ENCODE measurements at places on chromosomes 13 and 19. TPM values are rescaled to one million over a fixed set of nuclear protein-coding genes. Genes with fewer than 3 reads are reported as not detected.

Gene IQCN
- total RNA-seq, result 3.3 TPM

Gene HSPB6
- total RNA-seq, result 0.38 TPM

GRCh38 chr19:17332677-17333581, 1.7 kb downstream of the ANO8 start:
- H3K27ac ChIP-seq, result no peak overlapping the region
- H3K27me3 ChIP-seq, result no peaks in the 10 kb centered on the region
- H3K4me3 ChIP-seq, result no peak overlapping the region

DNA sequence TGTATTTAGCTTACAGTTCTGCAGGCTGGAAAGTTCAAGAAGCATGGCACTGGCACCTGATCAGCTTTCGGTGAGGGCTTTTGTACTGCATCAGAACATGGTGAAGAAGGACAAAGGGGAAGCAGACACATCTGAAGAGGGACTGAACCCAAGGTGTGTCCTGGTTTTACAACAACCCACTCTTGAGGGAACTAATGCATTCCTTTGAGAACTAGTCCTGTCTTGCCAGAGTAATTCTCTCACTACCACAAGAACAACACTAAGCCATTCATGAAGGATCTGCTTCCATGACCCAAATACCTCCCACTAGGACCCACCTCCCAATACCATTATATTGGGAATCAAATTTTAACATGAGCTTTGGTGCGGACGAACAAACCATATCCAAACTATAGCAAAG, 93.6 kb downstream of the RFC3 start:
- DNase-seq, result no peak
- H3K4me1 ChIP-seq, result no peaks in the 10 kb centered on the region
- H3K4me3 ChIP-seq, result no peak overlapping the region
- no peak overlapping the region for H3K27ac ChIP-seq
- no peaks in the 10 kb centered on the region for H3K36me3 ChIP-seq

GRCh38 chr13:32173881-32174280, 141.3 kb downstream of the ZAR1L start:
- no peaks in the 10 kb centered on the region for H3K36me3 ChIP-seq
- no peak overlapping the region for H3K4me3 ChIP-seq
- peaks cover 5% of the 10 kb centered on the region for H3K4me1 ChIP-seq
- H3K27ac ChIP-seq, result no peak overlapping the region
- H3K27me3 ChIP-seq, result no peaks in the 10 kb centered on the region

- H3K27me3 ChIP-seq, result no peaks in the 10 kb centered on the region
- H3K27ac ChIP-seq, result no peak overlapping the region
- H3K36me3 ChIP-seq, result no peaks in the 10 kb centered on the region
- no peak for DNase-seq
These were observed 247.4 kb downstream of the OXGR1 start for GRCh38 chr13:96746886-96747285.
